ENCODE measurements at places on chromosomes 1 and 21.

- no peak for DNase-seq
These were observed 535.9 kb downstream of the MATN1 start for GRCh38 chr1:30187413-30188023.

- no peak for DNase-seq
These were observed 137.2 kb upstream of the NGF start for GRCh38 chr1:115475252-115475651.

- no peak for DNase-seq
These were observed 5.4 kb downstream of the MEX3A start for GRCh38 chr1:156076609-156077429.

DNA sequence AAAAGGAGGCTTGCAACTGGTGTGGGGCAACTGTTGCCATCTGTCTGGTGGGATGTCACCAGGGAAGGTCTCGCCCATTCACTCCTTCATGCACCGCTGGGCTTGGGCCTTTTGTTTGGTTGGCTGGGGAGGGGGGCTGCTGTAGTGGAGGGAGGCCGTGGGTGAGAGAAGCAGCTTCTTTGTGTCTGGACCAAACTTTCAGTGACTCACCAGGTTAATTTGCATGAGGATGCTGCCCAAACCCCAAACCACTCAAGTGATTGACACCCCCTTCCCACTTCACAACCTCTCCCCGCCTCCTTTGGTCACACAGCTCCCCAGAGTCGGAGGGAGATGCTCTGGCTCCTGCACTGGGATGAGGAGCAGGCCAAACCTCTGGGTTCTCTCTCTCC, 19.7 kb downstream of the BTG2 start:
- no peak for DNase-seq

DNA sequence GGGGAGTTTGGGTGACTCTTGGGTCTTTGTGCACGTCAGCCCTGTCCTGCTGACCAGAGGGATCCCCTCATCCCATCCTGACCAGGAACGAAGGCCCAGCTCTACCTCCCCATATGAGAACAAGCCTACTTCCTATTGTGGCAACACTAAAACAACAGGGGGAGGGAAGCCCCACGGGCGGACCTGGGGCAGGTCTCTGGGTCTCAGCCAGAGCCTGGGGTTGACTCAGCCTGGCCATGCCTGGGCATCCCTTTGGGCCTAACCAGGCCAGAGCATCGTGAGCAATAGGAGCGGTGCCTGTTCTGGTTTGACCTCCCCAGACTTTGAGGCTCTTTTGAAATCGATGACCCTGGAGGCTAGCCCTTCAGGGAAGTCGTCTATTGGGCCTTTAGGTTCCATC, 16.8 kb downstream of the RPS6KA1 start:
- no peak for DNase-seq

GRCh38 chr1:183251101-183251958, 65.3 kb downstream of the LAMC2 start:
- DNase-seq = no peak

DNA sequence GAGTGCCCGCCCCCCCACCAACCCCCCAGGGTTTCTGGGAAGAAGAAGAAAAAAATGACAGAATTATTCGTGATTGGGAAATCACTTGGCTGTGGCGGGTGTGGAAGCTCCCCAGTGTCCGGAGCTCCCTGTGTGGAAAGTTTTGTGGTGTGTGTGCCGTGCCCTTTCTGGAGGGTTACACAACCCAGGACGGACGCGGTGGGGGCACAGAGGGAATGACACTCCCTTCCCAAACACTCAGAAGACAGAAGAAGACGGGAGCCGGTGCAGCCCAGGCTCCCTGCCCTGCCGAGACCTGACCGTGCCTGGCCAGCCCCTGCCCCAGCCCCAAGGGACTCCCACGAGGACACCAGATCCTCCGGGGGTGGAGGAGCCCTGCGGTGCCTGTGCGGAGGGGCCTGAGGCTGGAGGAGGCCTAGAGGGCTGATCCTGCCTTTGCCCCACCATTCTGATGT, 33.0 kb upstream of the ADARB1 start:
- no peak for DNase-seq

DNA sequence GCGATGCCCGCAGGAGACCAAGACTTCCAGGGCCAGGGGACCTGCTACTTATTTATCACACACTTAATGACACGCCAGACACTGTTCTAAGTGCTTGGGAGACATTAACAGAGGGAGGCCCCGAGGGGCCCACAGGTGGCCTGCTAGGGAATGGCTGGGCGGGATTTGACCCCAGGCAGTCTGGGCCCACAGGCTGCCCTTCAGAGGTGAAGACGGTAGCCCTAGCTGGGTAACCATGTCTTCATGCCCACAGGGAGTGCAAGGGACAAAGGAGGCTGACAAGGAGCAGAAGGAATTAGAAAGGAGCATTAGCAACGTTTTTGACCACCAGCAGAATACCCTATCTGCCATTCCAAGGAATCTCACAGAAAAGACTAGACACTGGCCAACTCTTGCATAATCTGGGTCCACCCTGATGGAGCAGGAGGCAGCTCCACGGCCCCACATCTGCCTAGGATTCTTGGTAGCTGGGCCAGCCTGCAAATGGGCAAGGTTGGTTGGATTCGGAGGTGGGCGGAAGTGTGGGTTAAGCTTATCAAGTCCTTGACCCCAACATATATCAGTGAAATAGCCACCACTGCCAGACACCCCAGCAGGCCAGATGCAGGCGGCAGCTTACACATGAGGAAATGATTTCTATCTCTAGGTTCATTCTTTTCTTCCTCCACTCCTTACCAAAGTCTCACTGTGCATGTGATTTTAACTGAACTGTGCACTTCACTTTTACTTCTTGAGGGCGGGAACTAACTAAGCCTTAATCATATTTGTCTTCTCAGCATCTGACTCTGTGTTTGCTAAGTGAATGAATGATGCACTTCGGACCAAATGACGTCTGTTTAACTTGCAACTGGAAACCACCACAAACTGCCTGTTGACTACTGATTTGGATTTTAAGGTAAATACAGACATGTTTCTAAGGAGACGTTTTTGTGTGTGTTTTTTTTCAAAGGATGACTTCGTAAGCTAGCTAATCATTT, 3.4 kb upstream of the ETS2 start:
- no peak for DNase-seq

- DNase-seq = no peak
These were observed 4.4 kb upstream of the SCAMP3 start for GRCh38 chr1:155266553-155266952.

DNA sequence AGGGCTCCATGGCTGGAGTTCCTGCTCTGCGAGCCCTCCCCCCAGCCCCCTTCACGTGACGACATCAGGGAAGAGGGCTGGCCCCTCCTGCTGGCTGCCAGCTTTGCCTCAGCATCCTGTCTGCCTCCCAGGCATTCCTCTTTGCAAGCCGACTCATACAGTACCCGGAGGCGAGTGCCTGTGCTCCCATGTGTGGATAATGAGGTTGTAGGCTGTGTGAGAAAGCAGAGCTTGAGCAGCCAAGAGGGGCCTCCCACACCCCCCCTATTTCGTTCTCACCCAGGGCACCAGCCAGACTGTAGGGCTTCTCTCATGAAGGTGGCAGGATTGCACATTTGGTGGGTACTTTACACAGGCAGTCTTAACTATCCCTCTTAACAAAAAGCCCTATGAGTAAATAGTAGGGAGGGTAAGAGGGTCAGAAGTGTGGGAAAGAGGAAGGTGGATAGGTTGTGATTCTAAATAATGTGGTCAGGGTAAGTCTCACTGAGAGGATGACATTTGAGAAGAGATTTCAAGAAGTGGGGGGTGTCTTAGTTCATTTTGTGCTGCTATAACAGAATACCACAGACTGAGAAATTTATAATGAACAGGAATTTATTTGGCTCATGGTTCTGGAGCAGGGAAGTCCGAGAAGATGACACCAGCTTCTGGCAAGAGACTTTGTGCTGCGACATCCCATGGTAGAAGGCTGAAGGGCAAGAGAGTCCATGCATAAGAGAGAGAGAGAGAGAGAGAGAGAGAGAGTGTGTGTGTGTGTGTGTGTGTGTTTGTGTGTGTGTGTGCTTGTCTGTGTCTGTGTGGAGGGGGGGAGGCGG, 113.5 kb downstream of the OMA1 start:
- no peak for DNase-seq

DNA sequence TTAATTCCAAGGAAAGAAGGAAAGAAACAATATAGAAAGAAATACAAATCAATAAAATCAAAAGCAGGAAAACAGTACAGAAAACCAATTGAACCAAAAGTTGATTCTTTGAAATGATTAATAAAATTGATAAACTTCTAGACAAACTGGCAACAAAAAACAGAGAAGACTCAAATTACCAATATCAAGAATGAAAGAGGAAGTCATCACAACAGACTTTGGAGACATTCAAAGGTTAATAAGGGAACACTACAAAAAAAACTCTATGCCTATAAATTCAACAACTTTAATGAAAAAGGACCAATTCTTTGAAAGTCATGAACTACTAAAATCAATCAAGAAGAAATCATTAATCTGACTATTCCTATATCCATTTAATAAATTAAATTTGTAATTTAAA, 329.3 kb upstream of the NR5A2 start:
- no peak for DNase-seq

DNA sequence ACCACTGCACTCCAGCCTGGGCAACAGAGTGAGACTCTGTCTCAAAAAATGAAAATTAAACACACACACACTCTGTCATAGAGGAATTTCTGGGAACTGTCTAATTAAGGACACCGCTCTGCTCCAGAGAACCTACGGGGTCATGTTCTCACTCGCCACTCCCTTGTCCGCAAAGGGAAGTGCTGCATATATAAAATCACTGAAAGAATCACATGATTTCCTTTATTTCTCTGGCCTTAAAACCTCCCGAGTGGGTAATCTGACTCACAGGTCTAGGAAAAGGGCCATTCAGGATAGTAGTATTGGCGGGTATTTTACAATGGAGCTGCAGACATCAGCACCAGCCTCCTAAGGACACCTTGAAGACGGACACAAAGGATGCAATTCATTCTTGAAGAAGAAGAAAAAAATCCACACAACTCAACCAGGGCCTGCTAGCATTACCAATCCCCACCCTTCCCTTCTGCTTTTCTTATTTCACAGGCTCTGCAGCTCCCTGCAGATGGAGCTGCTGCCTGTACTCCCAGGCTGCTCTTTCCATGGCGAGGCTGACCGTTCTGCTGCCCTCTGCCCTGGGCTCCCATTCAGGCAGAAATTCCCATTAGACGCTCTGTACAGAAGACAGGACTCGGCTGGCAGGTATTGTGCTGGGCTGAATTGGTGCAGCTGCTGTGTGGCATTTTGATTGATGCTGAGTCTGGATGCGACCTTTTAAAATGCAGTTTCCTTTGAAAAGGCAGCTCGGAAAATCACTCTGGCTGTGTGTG, 53.3 kb upstream of the FAM89A start:
- DNase-seq = no peak
